ENCODE measurements at places on chromosomes 1 and 21.

DNA sequence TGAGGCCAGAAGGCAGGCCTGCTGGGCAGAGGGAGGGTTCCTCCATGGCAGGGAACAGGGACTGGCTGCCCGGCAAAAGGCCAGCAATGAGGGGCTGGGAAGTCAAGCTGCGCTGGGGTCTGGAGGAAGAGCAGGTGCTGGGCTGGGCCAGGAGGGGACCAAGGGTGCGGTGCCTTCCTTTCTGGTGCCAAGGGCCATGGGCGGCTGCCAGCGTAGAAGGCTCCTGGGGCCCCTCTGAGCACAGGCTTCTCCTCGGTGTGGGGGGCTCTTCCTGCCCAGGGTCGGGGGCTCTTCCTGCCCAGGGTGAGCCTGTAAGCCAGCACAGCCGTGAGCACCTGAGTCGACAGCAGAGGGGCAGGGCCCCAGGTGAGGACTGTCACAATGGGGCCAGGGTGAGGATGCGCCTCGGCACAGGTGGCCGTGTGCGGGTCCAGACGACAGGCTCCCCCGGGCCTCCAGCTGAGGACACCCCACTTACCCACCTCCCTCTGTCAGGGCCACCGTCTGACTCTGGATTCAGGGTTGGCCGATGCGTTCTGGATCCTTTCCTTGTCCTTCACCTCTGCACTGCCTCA is 10.7 kb upstream of the DNMT3L start:
- no peak for DNase-seq

GRCh38 chr1:159829273-159829634 is 2.6 kb downstream of the SLAMF8 start:
- DNase-seq, result no peak

GRCh38 chr1:247517795-247518612 is 18.2 kb downstream of the OR2C3 start:
- no peak for DNase-seq

- DNase-seq, result no peak
Measured at GRCh38 chr21:14403681-14404318, 20.9 kb upstream of the HSPA13 start.

DNA sequence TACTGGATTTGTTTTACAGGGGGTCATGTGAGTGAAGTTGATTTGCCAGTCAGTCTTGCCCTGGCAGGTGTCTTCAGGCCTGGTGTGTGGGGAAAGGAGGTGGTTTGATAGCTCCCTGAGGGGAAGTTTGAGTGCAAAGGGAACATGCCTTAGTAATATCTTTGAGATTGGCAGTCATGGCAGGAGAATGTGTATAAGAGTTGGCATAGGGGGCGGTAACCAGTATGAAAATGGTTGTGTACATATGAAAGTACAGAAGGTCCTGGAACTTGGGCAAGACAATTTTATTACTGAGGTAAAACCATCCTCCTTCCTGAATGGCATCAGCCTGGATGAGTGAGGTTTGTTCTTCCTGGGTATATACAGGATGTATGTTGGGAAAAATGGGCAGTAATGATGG is 37.6 kb upstream of the PLA2G5 start:
- DNase-seq, result no peak

- no peak for DNase-seq
Measured at GRCh38 chr1:205812271-205812877, 624 bp downstream of the SLC41A1 start.

- DNase-seq, result no peak
Measured at GRCh38 chr1:36175137-36176095, 19.5 kb downstream of the MAP7D1 start.

DNA sequence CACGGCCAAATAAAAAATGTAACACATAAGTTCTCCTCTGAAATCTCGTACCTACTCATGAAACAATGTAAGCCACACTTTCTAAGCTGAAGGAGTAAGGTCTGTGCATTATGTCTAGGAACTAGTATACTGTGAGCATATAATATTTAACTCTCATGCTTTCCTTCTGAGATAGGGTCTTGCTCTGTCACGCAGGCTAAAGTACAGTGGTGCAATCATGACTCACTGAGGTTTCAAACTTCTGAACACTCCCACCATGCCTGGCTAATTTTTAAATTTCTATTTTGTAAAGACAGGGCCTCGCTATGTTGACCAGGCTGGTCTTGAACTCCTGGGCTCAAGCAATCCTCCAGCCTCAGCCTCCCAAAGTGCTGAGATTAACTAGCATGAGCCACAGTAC is 71.3 kb downstream of the AHCTF1 start:
- no peak for DNase-seq
